ENCODE measurements at places on chromosomes 11 and 22.

GRCh38 chr11:45655012-45655283 is 10.5 kb downstream of the CHST1 start:
- DNase-seq, result no peak

- DNase-seq, result no peak
Observed at GRCh38 chr11:130145975-130146776, 13.4 kb upstream of the ST14 start.

DNA sequence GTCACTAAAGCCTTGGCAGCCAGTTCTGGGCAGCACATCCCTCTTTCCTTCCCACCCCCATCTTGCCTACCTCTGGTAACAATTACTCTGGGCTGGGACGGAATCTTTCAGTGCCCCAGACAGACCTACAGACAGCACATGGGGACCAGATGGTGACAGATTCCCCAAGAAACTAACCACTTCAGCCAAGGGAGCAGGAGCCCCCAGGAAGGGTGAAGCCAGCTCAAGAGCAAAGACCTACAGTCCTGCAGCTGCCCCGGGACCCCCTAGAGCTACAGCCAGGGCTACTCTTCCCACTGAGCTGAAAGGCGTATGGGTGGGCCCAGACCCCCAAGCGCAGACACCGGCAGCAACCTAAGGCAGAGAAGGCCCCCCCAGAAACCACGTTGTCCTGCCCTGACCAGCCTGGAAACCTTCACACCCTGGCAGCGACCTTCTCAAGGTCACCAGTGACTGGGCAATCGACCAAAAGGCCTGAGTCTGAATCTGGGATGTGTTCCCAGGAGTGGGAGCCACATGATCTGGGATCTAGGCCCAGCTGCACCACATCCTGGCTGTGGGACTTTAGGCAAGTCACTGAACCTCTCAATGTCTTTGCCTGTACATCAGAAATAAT is 65.8 kb downstream of the LRRC32 start:
- DNase-seq, result no peak

GRCh38 chr11:65491163-65491465 is 7.7 kb upstream of the MALAT1 start:
- no peak for DNase-seq

- DNase-seq, result no peak
Observed at GRCh38 chr11:69010964-69011623, 2.0 kb downstream of the MRGPRF start.

- DNase-seq, result no peak
Observed at GRCh38 chr11:61083601-61084147, 18.6 kb upstream of the CD5 start.

- DNase-seq, result peak; percentile 59
Observed at GRCh38 chr11:78646564-78647185, 72.0 kb upstream of the NARS2 start.

DNA sequence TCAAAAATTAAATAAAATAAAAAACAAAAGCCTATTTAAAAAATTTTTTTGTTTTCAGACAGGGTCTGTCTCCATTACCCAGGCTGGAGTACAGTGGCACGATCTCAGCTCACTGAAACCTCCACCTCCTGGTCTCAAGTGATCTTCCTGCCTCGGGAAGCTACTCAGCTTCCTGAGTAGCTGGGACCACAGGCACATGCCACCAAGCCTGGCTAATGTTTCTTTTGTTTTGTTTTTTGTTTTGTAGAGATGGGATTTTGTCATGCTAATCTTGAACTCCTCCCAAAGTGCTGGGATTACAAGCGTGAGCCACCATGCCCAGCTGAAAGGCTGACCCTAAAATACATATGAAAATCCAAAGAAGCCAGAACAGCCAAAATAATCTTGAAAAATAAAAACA is 20.4 kb upstream of the L3MBTL2 start:
- no peak for DNase-seq

- no peak for DNase-seq
Observed at GRCh38 chr11:42806191-42806590, 505.6 kb upstream of the API5 start.

DNA sequence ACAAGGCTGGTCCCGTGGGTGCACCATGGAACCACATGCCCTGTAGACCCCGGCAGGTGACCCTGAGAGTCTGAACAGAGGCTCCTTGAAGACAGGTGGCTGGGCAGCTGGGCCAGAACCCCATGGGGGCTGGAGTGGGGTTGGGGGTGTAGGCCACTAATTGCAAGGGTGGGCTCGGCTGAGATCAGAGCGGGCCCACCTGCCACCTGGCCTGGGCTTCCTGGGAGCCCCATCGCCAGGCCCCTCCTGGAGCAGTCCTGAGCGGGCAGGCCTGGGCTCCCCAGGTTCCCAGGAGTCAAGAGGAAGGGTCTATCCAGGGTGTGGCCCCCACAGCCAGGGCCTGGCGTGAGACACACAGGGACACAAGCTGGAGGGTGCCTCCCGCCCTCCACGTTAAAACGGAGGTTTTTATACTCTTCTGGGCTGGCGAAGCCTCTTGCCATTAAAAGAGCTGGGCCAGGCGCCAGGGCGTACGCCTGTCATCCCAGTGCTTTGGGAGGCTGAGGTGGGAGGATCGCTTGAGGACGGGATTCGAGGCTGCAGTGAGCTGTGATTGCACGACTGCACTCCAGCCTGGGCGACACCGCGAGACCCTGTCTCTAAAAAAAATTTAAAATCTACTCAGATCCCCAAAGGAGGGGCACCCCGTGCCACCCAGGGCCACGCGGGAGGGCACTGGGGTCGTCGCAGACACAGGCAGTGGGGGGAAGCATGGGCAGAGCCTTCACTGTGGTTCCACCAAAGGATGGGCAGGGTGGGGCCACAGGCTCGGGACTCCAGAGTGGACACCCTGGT is 4.8 kb upstream of the TRABD start:
- DNase-seq, result no peak

GRCh38 chr22:50310031-50310722 is 2.7 kb upstream of the PLXNB2 start:
- DNase-seq, result no peak

DNA sequence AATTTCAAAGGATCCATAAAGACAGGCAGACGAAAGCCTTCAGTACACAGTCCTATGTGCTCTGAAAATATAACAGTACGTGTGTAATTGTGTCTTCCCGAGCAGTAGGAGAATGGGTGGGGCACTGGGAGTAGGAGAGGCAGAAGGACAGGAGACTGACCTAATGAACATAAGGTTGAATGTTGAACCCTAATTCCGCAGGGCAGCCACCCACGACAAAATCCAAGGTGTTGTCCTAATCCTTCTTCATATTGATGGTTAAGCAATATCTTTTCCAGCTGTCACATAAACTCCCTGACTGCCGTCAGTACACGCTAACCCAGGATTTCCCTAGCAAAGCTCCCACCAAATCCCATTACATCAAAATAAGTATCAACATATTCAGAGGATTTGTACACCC is 34.5 kb downstream of the SPATA19 start:
- no peak for DNase-seq

- DNase-seq, result no peak
Observed at GRCh38 chr22:30856741-30857502, 111.7 kb downstream of the MORC2 start.

DNA sequence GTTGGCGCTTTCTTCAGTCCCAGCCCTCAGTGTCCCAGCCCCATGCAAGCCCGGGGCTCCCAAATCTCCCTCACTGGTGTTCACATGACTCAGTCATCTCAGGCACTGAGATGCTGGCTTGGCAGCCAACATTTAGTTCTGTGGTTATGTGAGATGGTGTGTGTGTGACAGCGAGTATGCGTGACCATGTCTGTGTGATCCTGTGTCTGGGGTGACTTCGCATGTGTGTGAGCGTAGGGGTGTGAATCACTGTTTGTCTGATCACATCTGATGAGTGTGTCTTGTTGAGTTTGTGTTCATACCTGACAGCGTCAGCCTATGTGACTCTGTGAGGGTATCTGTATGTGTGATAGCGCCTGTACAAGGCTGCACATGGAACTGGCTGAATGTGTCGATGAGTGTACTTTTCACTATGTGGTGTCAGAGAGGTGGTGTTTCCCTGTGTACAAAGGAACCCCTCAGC is 16.2 kb downstream of the CREB3L1 start:
- no peak for DNase-seq

DNA sequence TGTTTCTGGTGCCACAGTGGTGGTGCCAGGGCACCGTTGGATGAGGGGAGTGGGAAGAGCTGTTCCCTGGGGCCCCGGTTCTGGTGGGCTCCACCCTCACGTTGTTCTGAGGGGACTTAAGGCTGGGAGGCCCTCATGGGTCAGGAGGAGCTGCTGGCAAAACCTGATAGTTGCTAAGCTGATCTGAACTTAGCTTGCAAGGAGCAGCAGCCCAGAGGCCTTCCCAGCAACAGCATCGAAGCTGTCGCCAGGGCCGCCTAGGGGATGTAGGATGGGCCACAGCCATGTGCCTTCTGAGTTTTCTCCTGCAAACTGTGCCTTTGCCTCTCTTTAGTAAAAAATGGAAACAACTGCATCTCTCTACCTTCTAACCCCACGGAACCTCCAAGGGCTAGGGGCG is 240.2 kb downstream of the TBC1D22A start:
- DNase-seq, result no peak

DNA sequence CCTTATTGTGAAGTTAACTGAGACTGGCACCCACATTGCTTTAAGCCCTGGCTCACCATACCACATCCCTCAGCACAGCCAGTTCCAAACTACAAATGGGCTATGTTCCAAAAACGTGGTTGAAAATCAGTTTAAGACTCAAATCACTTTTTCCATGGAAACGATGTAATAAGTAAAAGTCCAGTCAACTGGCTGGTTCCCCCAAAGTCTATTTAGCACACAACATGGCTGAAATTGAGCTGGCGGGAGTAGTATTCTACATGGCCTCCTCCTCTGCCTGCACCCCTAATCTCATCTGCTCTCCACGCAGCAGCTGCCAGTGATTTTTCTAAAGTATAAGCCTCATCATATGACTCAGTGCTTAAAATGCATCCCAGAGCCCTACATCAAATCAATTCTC is 40.9 kb upstream of the BIRC3 start:
- no peak for DNase-seq

DNA sequence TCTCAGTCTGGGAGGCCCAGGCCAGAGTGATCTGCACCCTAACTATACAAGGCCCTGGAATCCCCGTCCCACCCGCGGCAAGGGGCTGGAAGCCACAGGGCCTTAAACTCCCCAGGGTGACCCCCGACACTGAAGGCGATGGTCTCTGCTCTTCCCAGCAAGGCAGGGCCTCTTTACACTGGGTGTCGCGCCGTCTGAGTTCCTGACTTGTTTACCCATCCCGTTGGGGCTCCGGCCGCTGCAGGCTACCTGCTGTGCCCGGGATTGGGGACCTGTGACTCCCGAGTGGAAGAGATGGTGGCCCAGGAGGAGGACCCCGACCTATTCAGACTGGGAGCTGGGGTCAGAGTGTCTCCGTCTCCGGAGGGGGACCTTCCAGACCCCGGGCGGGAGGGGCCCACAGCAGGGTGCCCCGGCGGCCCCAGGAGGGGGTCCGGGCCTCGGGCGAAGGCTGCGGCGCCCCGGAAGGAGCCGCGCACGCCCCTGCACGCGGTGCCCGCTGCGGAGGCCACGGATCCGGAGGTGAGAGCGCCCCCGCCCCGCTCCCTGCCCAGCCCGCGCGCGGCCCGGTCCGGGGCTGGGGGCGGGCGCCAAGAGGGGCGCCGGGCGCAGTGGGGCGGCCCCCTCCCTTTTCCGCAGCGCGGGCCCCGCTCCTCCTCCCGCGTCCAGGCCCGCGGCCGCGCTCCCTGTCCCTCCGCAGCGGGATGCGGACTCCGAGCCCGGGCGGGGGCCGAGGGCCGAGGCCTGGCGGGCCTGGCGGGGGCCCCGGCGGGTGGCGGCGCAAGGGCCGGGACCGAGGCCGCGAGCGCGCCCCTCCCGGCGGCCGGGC is 560 bp upstream of the MPPED1 start:
- no peak for DNase-seq

DNA sequence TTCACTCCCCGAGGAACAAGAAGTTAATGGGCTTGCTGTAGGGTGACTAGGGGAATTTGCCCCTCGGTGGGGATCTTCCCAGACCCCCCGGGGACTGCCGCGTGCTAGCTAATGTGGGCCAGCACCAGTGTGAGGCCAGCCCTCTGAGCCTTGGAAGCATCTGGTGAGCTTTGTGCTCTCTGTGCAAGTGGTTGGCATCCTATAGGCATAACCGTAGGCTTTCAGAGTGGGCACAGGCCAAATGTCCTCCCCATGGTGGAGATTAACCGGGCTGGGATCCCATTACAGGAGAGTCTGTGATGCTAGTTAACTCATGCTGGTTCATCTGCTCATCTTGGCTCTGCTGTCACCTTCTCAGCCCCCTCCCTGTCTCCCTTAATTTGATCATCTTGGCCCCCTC is 125.7 kb downstream of the TRIM29 start:
- DNase-seq, result no peak

- DNase-seq, result no peak
Observed at GRCh38 chr11:6856871-6857270, 6.0 kb upstream of the OR10A2 start.

DNA sequence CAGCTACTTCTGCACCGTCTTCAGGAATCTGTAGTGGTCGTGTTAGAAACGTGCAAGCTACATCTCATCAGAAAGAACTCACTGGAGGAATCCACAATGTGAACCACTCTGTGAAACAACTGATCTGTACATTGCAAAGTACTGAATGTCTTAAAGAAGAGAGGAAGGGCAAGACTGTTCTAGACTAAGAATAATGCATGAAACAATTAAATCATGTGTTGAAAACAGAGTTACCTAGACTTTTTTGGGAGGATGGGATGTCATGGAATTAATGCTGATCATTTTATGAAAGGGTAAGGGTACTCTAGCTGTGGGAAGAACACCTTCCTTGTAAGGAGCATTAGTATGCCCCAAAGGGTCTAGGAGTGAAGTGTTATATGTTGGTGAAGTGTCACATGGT is 60.6 kb upstream of the YPEL1 start:
- no peak for DNase-seq

DNA sequence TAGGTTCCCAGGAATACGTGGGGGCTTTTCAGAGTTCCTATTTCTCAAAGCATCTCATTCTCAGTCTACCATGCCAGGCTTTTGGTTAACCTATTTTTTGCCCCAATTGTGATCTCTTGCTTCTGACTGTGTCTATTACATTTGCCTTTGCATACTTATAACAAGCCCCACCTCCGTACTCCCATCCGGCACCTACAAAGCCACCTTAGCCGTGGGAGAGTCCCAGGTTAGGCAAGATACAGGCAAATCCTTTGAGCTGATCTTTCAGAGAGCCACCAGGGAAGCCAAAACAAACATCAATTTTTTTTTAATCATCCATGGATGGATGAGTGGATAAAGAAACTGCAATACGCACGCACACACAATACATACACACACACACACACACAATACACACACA is 18.6 kb upstream of the PANX3 start:
- no peak for DNase-seq

GRCh38 chr11:45168366-45169130 is 22.1 kb downstream of the PRDM11 start:
- no peak for DNase-seq

Measured in SJCRH30 (cell line).